Stimulated activated CD4-positive, alpha-beta T cell treated with anti-CD3 and anti-CD28 coated beads, TNF-alpha, amount 100 ng/mL, for 48 hours (primary cell): ENCODE measurements at places on chromosomes 4 and X.

DNA sequence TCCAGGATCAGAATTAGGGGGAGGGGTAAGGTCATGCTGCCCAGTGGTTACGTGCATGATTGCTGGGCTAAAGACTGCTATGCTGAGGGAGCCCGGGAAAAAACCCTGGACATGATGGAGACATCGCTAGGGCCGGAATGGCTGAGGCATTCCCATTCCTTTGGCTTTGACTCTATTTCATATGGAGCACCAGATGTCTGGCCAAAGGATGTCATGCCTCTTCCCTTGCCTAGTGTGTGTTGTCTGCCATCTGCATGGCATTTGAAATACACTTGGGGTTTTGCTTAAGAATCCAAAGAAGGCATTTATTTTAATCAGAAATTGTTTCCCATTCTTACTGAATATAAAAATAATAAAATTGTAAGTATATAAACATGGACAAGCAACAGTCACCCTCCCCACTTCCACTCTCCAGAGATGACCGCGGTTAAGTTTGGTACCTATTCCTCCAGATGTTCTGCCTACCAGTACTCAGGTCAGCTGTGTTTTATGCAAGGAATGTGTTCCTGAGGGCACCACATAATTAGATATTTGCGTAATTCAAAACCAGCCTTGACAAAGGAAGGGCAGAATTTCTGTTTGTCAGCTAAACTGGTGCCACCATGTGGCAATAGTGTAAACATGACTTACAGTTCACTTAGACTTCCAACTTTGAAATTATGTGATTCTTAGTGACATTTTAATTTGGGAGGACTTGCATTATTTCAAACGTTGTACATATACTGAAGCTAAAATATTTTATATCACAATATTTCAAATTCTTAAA lies 105.9 kb downstream of the CT47B1 start:
- DNase-seq, result no peak

- DNase-seq, result no peak
These were observed at the start of gene GUCY2F for GRCh38 chrX:109481986-109482385. TSS of gene GUCY2F (minus strand) at chrX:109482086. CDS start at chrX:109475936, 6,150 bp downstream.

DNA sequence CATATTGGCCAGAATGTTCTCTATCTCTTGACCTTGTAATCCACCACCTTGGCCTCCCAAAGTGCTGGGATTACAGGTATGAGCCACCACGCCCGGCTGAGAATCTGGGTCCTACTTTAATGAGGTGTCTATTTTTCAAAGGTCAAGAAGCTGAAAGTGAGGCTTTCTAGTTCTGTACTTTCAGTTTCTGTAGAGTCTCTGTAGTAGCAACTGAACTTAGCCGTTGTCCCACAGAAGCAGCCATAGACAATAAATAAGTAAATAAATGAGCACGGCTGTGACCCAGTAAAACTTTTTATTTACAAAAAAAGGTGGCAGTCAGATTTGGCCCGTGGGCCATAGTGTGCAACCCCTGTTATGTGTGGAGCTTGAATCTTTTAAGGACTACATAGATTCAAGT lies 92.0 kb downstream of the FNIP2 start:
- DNase-seq, result no peak

DNA sequence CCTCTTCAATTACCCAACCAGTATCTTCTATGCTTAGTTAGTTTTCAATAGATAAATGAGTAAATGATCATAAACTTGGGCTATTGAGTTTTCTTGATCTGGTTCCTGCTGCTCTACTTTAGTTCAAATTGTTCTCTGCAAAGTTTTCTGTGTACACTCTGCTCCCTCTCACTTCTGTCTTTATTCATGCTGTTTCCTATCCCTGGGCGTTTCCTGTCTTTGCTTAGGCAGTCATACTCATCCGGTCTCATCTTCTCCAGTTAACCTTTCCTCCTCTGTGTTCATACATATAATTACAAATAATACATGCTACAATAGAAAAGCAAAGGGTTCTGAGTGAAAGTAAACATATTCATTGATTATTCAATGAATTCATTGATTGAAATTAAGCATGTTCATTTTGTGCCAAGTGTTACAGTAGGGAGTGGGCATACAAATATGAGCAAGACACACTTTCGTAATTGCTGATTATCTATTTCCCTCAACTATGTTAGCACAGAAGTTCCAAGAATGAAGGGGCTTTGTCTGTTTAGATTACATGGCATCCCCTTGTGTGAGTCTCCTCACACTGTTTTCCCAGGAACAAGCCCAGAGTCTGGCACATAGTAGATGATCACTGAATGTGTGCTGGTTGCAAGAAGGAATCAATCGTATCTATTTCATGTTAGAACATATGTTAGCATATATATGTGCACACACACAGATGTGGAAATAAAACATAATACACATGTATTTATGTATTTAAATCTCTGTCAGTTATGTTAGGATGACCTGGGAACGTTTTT lies 1.1 kb downstream of the RAB39B start:
- DNase-seq, result no peak

DNA sequence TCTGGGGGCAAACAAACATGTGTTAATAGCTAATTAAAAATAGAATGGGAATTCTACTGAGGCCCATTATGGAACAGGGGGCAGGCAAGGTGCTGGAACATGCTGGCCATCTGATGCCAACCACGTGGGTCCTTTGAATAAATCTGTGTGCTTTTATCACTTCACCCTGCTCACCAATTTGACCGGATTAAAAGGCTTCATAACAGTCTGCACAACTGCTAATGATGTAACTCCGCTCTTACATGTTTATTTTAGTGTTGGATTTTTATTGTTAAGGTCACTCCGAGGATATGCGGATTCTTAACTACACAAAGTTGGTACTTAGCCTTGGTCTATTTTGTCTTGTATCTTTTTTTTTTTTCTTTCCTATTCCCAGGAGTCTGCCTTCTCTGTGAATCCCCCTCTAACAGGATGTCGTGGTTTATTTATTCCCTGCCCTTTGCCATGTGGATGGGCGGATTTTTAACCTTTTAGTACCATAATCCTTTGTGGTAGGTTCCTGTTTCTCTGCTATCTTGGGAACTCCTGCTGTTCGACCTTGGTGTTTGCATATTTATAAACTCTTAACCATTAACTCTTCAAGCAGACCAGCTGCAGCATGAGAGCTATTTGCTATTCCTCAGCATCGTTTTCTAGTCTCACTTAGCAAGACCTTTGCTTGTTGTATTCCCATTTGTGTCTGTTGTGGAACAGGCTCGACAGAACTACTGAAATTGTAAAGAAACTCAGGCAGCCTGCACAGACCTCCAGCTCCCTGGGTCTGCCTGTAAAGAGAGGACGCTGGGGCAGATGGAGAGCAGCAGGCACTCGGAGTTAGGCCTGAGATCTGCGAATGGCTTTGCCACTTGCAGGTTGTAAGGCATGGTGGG lies 38.0 kb downstream of the TRIM2 start:
- no peak for DNase-seq

DNA sequence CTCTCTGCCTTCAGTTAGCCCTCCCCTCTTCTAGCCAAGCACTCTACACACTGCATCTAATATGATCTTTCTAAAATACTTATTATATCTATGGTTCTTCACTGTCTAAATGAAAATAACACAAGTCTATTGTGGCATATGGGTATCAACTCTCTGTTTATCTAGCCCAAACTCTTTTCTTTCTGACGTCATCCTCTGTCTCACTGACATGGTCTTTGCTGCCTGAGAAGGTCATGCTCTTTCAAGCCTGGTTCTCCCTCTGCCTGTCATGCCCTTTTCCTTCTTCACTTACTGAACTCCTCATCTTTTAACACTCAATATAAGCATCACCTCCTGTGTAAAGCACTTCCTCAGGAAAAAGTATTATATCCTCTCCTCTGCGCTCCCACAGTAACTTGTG lies 672.2 kb upstream of the CT83 start:
- no peak for DNase-seq

DNA sequence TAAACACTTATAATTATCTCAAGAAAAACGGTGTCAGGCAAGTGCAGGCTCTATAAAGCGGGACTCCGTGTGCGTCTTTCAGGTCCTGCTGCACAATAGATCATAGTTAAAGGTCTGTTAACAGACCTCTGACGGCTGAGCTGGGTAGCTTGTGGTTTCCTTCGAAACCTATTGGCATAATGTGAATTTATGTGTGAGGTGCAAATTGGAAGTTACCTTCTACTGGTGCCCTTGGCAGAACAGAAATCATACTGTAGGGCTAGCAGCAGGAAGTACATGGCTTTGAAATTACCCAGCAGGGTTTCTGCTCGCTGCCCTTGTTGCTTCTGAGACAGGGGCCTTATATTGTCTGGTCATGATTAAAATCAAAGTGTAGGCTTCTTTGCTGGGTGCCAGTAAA lies 216.4 kb upstream of the HAND2 start:
- no peak for DNase-seq

DNA sequence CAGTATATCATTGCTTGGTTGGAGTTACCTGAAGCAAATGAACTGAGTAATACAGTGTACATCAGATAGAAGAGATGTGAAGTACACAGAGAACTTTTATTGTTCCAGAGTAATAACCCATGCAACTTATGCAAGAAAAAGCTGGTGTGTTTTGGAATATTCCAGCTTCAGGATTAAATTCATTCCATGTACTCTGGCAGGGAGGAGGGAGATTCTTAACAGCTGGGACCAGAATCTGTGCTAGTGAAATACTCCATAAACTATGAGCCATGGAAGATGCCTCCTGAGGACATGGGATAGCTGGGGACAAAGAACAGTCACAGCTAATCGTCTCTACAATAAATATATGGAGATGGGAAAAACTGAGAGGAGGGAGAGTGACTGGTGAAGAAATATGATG lies 101.6 kb upstream of the OTUD4 start:
- no peak for DNase-seq

- DNase-seq, result no peak
These were observed 218.6 kb upstream of the ADGRL3 start for GRCh38 chr4:60981534-60981933.

DNA sequence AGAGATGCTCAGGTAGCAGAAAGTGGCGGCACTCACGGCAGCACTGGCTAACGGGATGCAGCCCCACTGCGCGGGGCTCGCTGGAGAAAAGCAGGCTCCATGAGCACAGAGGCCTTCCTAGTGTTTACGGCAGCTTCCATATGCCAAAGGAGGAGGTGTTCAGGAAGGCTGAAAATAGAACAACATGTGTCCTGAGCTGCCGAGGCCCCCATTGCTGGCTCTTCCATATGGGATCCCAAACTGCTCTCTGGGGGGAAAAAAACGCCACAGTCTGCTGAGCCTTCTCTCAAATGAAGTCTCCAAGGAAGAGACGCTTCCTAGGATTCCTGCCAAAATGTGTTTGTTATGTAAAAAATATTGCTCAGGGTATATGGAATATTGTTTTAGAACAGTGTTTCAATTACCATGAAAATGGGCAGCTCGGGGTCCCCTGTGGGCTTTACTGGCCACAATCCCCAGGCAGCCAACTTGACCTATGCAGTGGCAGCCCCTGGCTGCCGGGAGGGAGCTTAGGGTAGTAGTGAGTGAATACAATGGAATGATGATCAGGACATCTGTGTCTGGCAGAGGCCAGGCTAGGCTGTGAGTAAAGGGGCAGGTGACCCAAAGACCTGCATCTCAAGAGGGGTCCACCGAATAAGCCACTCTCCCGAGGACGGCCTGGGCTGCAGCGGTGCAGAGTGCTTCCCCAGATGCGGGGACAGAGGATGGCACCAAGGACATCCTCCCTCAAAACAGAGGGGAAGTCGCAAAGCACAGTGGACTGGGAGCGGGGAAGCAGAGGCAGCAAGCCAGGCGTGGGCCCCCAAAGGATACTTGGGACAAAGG lies 170.1 kb downstream of the AFAP1 start:
- no peak for DNase-seq

GRCh38 chrX:826448-826847 lies 195.9 kb downstream of the SHOX start:
- no peak for DNase-seq

- peak; percentile 16 for DNase-seq
These were observed at the start of gene XK for GRCh38 chrX:37685381-37686359. TSS of gene XK (plus strand) at chrX:37685791. CDS start at chrX:37685962, 171 bp downstream.

GRCh38 chr4:178296669-178297068 lies 854.4 kb upstream of the AGA start:
- no peak for DNase-seq

GRCh38 chrX:13499736-13500135 lies 69.7 kb upstream of the EGFL6 start:
- no peak for DNase-seq

GRCh38 chr4:123415977-123416376 lies 19.4 kb downstream of the SPRY1 start:
- DNase-seq, result peak; percentile 36

DNA sequence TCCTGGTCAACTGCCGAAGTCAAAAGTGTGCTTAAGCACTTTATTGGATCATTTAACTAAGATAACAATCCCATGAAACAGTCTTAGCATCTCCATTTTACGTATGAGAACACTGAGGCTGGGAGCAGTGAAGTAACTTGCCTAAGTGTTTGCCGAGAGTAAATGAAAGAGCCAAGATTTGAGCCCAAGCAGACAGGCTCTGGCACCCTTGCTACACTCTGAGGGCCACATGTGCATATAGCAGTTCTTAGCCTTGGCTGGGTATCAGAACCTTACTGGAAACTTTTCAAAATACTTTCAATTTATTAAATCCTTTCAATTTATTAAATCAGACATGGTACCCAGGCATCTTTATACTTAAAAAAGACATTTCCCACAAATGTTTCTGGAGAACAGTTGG lies 225.9 kb downstream of the NR3C2 start:
- DNase-seq, result no peak

- DNase-seq, result no peak
These were observed 207.7 kb upstream of the HDX start for GRCh38 chrX:84709987-84710386.

DNA sequence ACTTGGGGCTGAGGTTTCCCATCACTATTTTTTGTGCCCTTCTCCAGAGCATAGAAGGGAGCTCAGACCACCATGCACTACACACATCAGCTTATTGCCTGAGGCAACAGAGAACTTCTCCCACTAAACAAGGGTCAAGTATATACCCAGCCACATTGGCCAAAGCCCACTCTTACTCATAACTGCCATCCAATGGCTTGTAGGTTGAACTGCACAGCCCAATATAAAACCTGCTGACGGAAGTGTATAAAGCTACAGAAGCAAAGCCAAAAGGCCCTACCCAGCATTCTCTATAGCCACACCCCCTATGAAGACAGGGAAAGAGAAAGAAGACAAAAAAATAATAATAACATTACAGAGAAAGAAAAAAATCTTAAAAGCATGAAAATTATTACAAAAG lies 139.7 kb downstream of the LRBA start:
- DNase-seq, result no peak

GRCh38 chr4:5079581-5079980 lies 28.3 kb downstream of the STK32B start:
- no peak for DNase-seq

DNA sequence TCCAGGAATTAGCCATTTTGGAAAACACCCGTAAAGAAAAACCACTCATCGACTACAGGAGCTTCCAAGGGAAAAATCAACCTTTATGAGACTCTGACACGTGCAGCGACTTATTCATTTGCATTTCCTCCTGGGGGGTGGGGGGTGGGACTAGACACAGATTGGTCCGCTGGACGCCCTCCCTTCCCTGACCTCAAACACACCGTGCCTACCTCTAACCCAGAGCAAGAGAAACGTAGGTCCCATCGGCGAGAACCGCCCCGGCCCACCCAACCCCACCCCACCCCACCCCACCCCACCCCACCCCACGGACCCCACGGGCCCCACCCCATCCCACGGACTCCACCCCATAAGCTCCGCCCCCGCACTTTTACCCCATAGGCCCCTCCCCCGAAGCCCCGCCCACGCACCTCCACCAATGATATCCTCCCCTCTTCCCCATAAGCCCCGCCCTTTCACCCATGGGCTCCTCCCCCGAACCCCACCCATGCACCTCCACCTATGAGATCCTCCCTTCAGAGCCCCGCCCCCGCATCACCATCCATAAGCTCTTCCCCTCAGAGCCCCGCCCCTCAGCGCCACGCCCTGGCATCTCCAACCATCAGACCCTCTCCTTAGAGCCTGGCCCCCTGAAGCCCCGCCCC lies 1.1 kb downstream of the GTPBP6 start:
- DNase-seq, result peak; percentile 97
